ENCODE measurements at places on chromosomes 12 and 14. TPM values are rescaled to one million over a fixed set of nuclear protein-coding genes. Genes with fewer than 3 reads are reported as not detected.

DNA sequence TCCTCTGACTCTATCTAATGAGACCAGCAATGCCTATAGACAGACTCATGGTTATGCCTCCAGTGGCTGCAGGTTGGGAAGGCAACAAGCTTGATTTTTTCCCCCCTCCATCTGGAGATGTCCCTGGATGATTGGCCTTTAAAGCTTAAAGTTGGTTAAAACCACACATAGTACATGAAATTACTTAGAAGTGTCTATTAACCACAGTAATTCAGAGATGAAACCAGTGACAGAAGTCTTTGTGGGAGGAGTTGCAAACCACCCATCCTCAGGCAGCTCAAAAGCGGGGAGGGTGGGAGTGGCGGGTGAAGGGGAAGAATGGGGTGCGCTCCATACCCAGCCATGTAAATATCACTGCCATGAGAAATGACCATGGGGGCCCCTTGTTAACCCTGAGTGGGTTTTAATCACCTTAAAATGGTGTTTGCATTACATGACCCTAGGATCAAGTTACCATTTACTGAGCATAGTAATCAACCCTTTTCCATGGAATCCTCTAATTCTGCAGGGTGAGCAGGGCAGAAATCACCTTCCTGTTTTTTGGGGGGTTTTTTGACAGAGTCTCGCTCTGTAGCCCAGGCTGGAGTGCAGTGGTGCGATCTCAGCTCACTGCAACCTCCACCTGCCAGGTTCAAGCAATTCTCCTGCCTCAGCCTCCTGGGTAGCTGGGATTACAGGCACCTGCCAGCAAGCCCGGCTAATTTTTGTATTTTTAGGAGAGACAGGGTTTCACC is 133.5 kb downstream of the FOXN3 start:
- ATAC-seq, result no peak

- ATAC-seq, result no peak
Measured at GRCh38 chr14:20684662-20685456, 499 bp downstream of the RNASE4 start.

- peak; percentile 11 for ATAC-seq
Measured at GRCh38 chr12:57604992-57605810, 577 bp downstream of the DTX3 start.

DNA sequence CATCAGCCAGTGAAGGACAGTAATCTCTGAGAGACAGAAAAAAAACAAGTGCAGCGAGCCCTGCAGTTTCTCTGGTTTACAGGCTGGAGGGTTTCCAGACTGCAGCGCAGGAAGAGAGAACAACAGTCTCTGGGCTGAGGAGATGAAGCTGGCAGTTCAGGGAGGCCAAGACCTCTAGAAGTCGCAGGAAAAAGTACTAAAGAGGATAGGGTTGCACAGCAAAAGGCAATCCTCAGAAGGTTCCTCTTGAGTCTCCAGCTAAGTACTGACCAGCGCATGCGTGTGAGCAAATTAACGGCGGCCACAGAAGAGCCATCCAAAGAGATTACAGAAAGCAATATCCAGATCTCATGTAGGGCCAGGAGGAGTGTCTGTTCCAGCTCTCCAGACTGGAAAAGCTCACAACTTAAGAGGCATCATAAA is 12.2 kb upstream of the CCDC60 start:
- no peak for ATAC-seq

The TAS2R9 gene
- total RNA-seq, result not detected

DNA sequence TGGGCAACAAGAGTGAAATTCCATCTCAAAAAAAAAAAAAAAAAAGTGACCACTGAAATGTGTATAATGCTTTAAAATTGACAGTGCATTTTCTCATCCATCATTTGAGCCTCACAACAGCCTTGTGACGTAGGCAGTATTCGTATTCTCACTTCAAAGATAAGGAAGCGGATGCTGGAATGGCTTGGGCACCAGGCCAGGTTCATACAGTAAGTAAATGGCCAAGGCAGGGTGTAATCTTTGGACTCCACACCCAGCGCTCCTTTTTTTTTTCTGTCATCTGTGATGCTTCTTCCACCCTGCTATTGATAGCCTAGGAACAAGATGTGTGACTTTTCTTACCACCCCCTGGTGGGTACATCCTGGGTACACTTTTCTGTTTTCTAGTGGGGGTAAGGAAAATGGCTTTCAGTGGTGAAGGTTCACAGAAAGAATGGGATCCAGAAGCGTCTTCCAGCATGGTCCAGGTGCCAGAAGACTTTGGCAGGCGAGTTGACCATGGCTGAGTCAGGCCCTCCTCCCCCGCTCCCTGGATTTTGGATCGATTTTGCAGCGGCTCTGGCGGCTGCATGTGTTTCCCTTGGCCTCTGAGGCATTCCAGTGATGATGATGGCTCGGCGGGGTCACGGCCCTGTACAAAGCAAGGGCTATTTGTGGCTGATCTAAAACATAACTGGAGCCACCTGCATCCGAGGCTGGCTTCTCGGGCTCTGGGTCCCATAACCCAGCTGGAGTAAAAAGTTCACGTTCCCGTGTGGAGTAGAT is 110.6 kb downstream of the CACNA1C start:
- ATAC-seq, result peak; percentile 35

The SERPINA9 gene
- 0.12 TPM for total RNA-seq

The IL23A gene
- 1.8 TPM for total RNA-seq

- no peak for ATAC-seq
Measured at GRCh38 chr12:117563007-117563406, 201.6 kb upstream of the NOS1 start.
